Nasal cavity respiratory epithelium epithelial cell of viscerocranial mucosa (primary cell): ENCODE measurements at places on chromosomes 7 and 10. TPM values are rescaled to one million over a fixed set of nuclear protein-coding genes. Genes with fewer than 3 reads are reported as not detected.

Gene TDRD1
- total RNA-seq, result not detected in 2 replicates

Gene PLXNA4
- under 0.01 TPM in 2 replicates for total RNA-seq

Gene FBXL13
- total RNA-seq, result 0.34 and 0.36 TPM in 2 replicates

Gene SND1
- 200 and 210 TPM in 2 replicates for total RNA-seq

Gene VWC2
- total RNA-seq, result not detected in 2 replicates

Gene TSPAN33
- 2.4 and 5.8 TPM in 2 replicates for total RNA-seq

Gene ZMIZ1
- total RNA-seq, result 6.8 and 20.4 TPM in 2 replicates

Gene SYT15
- under 0.01 and 0.14 TPM in 2 replicates for total RNA-seq

Gene CYP3A4
- 0.07 TPM in 1 of 2 replicates, not detected in the other for total RNA-seq

Gene PLAU
- total RNA-seq, result 90.2 and 759 TPM in 2 replicates
